AG08395 (cell line): ENCODE measurements at places on chromosomes 7 and 10.

DNA sequence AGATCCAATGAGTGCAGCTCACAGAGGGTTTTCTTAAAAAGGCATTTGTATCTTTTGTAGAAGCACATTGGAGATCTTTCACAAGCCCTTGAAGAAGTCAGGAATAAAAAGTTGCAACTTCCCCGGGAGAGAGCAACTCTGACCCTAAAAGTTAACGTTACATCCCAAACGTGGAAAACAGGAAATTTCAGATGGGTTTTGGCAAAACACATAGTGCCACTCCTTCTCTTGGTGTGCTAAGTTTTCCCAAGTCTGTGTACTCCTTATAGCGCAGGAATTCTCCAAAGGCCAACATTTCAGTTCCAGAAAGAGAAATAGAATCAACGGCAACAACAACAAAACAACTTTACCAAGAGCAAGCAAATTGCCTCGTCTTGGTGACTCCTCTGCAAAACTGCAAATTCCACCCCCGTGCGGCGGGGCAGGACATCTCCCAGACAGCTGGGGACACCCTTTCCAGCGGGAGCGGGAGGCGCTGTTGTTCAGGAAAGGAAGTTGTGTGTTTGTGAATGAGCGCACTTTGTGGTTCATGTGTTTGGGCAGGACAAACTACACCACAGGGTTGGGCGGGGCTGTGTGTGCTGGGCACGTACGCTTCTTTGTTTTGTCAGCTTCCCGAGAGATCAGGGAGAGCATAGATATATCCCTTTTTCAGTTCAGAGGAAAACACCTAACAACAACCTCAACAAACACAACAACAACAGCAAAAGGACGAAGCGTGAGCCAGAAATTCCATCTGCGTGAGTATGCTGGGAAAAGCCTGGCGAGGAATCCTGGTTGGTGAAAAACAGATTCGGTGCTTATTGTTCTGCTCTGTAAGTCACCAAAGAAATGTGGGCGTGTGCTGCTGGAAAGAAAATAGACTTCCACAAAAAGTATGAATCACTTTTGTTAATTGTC is 294.7 kb upstream of the PITRM1 start:
- DNase-seq: peak; percentile 79

GRCh38 chr7:16492513-16493062 is 27.1 kb upstream of the SOSTDC1 start:
- DNase-seq: no peak

- no peak for DNase-seq
These were observed 62.4 kb upstream of the PAX2 start for GRCh38 chr10:100683004-100683403.

DNA sequence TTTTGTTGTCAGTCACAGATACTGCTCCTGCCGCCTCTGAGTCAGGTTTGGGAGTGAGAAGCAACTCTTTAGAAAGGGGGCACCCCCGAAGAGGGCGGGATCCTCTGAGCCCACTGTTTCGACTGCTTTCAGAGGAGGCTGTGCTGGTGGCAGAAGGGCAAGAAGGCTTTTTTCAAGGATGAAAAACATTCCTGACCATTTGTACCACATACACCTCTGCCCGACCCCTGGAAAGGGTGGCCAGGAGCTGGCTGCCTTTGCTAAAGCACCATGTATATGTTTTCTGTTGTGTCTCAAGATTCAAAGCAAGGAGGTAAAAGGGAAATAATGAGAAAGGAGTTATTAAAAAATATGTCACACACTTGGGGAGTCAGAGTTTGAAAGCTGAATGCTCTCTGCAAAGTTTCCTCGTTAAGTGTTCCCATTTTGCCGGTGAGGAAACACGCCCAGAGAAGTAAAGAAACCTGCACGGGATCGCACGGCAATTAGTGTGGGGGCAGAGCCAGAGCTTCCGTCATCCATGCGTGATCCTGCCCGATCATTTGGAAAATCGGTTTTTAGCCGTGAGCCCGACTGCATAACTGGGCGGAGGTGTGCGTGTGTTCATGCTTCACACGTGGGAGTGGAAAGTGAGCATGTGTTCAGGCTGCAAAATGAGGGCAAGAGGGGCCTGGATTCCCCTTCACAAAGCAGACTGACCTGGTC is 163.2 kb downstream of the ADAM12 start:
- DNase-seq: no peak

- DNase-seq: peak; percentile 86
These were observed 102.7 kb downstream of the FAM53B start for GRCh38 chr10:124641282-124642087.

DNA sequence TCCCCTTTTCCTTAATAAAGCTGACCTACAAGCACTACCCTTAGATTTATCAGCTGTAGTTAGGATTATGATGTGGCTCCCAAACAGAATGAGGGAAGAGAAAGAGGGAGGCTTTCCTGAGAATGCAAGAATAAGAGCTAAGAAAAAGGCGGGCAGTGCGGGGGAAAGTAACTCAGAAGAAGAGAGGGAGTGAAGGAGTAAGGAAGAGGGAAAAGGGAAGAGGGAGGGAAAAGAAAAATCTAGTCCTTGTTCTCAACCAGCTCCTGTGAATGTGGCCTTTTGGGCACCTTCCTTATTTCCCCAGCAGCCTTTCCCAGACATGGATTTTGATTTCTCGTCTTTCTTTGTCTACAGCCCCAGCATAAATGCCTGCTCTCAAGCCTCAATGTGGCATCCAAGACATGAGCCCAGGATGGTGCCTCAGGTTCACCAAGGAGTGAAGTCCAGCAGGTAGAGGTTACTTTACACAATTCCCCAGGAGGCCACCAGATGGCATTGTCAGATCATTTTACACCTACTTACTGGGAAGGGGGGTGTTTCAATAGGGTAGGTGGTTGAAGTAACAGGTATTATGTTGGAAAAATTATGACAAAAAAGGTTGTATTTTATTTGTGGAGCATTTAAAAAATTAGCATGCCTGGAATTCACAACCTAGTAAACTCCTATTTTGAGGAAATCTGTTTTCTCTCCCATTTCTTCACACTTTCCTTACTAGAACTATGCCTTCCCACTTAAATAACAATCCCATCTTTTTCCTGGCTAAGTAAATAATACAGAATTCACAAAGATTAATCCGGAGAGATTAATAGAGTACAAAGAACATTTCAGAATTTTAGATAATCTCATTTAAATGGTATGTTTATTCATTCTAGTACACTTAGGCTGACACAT is 106.5 kb downstream of the HTR7 start:
- peak; percentile 46 for DNase-seq

DNA sequence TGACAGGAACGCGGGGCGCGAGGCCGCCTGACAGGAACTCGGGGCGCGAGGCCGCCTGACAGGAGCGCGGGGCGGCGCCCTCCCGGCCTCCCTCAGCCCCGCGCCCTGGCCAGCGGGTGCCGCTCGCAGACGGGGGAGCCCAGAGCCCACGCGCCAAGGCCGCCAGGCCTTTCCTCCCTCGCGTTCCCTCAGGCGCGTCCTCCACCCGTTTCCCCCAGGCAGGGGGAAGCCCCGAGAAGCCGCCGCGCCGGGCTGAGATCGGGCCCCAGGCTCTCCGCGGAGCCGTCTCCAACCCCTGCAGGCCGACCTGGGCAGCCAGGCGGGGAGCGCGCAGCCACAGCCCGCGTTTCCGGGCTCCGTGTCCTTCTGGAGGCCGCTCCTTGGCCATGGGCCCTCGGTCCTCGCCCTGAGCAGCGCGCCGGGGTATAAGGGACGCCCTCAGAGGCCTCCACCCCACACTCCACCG is 17.7 kb downstream of the PTPRN2 start:
- no peak for DNase-seq

DNA sequence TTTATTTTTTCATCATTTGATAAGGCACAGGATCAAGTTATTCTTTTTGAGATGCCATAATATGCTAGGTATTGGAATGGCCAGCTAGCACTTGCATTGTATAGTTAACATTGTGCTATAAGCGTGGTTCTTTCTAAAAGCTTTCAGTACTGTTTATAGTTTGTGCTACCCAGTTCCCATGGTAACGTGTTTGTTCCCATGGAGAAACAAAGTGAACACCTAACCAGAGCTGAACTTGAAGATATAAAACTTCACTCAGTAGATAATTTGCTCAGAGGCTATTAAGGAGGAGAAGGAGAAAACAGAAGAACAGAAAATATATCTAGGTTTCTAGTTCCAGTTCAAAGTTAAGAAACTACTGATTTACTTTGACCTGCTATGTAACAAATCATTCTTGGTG is 23.6 kb upstream of the ITGB8 start:
- DNase-seq: no peak

GRCh38 chr7:137987968-137988367 is 13.9 kb downstream of the CREB3L2 start:
- no peak for DNase-seq

GRCh38 chr10:124535731-124536495 is 74.3 kb downstream of the LHPP start:
- DNase-seq: no peak

GRCh38 chr7:3432911-3433310 is 131.9 kb downstream of the SDK1 start:
- DNase-seq: no peak
